ENCODE measurements at places on chromosomes 1 and 21.

DNA sequence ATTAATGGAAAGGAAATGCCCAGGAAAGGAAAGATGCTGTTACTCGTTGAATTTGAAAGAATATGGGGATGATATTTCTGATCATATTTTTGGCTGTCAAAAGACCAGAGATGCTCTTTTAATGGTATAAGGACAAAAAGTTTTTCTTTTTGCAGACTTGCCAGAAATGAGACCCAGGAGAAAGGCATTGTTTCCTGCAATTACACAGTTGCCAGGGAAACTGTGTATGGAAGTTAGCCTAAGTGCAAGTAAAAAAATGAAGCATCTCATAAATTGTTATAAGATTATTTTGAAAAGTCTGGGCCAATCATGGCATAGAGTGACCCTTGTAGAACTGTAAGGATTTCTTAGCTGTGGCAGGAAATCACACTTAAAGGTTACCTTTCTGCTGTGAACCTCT, 155.7 kb upstream of the BEND5 start:
- DNase-seq = no peak

DNA sequence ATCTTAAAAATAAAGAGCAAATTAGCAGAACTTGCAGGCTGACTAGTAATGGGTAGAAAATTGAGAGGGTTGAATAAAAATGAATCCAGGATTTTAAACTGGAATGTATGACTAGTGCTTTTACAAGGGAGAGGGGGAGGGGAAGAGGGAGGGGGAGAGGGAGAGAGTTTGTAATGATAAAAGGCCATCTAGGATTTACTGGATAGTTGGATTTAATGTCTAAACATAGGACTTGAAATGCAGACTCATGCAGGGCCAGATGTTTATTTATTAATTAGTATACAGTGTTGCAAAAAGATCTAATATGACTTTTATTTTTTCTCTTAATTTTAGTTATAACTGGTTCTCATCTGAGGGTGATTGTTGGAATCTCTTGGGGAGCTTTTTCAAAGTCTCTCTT, 4.3 kb downstream of the ZNF326 start:
- DNase-seq = no peak

GRCh38 chr1:73659136-73659535, 538.8 kb downstream of the LRRIQ3 start:
- DNase-seq = no peak

GRCh38 chr1:25074351-25075227, 144.5 kb upstream of the RUNX3 start:
- no peak for DNase-seq

DNA sequence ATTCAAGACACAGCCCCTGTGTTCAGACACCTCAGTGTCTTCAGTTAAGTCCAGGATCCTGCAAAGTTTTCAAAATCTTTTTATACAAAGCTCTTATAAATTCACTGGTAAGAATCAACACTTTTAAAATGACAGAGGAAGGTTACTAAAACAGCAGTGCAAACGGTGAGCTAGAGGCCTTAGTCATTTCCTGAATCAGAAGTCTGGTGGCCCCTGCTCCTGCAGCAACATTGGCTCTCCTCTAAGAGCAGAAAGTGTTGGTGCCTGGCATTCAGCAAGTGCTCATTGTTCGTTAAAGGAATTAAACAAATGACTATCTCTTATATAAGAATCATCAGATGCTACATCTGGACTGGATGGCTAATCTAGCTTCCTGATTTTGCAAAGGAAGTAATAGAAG, 282.9 kb downstream of the PTGER3 start:
- DNase-seq = no peak

DNA sequence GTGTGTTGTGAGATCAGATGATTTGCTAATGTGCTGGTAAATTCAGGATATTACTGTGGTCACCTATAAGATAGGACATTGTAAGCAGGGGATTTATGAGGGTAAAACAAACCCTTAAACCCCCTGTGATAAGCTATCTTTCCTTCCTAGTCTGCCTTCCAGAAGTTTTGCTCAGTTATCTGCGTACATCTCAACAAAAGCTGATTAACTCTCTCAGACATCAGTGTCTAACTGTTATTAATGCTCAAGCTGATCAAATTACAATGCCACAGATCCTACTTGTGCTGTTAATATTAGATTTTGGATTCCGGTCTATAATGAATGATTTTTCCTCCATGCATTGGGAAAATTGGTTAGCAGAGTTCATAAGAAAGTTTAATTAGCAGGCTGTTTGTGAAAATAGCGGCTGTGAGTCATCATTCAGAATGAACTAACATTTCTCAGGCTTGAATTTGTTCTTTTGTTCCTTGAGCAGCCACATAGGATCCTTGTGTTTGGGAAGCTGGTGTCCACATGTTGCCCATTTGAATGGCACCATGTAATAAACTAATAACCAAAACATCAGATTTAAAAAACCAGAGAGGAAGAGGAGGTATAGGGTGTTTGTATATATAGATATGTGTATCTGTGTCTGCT, 48.7 kb downstream of the ELAVL4 start:
- DNase-seq = no peak

DNA sequence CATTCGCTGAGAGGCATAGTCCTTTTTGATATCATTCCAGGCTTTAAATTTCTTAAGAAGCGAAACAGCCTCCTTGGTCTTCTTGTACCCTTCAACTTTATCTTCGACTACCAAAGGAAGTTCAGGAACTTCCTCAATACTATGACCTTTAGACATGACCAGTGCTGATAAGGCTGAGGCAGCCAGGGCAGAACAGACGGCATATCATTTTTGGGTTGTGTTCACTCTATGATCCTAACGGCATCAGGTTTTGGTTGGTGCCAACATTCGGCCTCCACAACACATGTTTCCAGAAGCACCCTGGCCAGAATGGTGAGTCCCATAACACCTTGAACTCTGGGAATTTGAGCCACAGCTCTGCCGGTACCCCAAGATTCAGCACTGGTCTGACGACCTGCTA, 31.4 kb upstream of the MYOC start:
- no peak for DNase-seq

GRCh38 chr1:170704256-170704655, 40.3 kb downstream of the PRRX1 start:
- no peak for DNase-seq

DNA sequence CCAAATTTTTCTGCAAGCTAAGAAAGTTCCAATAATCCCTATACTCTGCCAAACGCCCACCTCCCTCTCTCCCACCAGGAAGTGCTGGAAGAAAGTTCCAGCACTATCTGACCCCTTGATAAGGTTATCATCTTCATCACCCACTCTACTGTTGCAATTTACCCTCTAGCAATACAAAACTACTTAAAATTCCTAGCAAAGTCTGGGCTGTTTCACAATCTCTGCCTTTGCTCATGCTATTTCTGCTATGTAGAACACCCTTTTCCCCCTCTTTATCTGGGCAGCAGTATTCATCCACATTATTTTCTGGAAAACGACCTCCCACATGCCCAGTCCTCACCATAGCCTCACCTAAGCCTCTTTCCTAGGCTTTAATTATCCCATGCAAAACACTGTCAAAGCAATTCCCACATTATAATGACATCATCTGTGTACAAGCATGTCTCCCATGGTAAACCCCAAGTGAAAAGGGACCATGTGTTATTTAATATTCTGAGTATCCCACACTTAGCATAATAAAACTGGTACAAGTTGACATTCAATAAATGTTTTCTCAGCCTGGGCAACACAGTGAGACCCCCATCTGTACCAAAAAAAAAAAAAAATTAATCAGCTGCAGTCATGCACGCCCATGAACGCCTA, 12.0 kb downstream of the F11R start:
- DNase-seq = no peak

DNA sequence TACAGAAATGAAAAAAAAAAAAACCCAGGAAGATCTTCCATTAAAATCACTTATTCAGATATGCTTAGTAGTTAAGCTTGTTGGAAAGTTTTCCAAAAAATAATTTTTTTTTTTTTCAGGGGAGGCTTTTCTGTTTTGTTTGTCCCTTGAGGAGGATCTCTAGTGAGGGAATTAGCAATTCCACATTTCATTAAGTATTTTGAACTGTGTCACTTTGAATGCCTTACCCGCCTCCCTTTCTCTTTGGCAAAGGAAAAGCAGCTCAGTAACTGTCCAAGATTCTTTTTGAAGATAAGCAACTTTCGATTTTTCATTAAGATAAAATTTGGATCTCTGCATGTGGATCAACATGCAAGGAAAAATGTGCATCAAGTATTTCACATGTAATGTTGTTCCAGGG, 1.8 kb downstream of the NTNG1 start:
- DNase-seq = no peak

DNA sequence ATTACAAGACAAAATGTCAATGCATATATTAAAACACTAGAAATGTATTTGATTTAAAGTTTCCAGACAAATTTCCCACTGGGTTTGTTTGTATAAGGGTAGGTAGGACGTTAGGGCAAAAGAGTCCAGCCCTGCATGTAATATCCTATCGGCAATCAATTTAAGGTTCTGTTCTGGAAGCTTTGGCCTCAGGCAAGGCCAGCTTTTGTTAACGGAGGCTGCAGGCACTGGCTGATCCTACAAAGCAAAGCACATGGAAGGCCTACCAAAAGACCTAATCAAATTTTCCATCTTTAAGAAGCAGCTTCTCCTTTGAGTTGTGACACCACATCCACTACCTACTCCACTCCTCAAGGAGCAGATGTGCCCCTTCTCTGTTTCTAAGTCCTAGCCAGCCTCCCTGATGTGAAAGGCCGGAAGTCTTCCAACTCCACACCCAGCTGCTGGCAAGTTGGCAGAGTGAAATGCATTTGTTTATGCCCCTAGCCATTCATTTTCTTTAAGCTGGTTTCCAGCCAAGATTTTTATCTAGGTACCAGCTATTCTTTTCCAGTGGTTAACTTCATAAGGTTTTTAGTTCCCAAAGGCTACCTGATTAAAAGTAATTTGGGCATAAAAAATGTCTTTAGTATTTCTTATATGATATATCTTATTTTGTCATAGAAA, 452.6 kb downstream of the PTBP2 start:
- peak; percentile 80 for DNase-seq

DNA sequence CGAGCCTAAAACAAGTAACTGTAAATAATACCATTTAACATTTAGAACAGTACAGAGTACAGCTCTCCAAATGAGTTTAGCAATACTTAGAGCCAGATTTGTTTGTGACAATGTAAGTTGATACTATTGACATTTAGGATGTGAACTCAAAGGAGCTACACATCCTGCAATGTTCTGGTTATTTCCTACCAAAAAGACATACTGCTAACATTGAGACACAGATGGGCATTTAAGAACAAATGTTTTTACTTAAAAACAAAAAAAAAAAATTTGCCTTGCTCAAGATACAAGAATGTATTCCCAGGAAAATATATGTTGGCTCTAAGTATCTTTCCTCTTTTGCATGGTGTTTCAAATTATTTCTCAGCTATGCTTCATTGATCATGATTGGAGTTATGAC, 1464.8 kb upstream of the PRMT6 start:
- no peak for DNase-seq

DNA sequence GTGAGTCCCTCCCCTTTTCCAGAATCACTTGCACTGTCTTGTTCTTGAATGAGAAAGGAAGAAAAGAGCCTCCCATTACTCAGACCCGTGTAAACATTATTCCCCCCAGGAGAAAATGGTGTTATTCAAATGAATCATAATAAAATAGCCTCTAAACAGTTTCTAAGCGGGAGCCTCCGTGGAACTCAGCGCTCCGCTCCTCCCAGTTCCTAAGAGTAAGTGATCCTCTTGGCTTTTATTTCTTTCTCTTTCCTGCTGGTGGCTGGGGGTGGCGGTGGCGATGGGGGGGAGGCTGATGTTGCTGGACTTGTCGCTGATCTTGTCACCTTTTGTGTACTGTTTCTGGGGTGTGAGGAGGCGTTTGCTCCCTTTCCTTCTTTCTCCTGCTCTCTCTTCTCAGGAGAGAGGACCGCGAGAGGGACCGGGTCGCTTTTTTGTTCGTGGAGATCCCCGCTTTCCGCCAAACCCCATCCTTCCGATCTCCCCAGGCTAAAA, 781 bp downstream of the PROX1 start:
- DNase-seq = peak; percentile 26

GRCh38 chr21:32653326-32653901, 41.2 kb upstream of the CFAP298 start:
- DNase-seq = peak; percentile 4

DNA sequence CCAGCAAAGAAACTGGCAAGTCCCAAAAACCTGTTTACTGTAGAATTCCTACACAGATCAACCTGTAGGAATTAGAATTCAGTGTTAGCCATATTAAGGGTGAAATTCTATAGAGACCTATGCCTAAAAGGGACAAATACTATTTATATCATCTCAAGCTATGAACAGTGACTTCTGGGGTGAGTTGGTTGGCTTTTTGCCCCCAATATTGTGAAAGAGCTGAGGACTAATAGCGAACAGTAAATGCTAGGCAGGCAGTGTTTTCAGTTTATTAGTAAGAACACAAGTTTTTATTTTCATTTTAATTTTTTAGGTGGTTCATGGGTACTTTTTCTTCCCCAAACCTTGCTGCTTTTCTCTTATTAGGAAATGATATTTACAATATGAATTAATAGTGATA, 15.3 kb downstream of the SLC16A4 start:
- DNase-seq = no peak

GRCh38 chr1:87186346-87186745, 142.3 kb upstream of the LMO4 start:
- DNase-seq = no peak

GRCh38 chr1:24635195-24635843, 7.8 kb upstream of the SRRM1 start:
- DNase-seq = peak; percentile 71

- no peak for DNase-seq
Observed at GRCh38 chr21:26941421-26941820, 25.5 kb downstream of the ADAMTS5 start.

- DNase-seq = no peak
Observed at GRCh38 chr1:36984675-36985074, 49.6 kb downstream of the GRIK3 start.

DNA sequence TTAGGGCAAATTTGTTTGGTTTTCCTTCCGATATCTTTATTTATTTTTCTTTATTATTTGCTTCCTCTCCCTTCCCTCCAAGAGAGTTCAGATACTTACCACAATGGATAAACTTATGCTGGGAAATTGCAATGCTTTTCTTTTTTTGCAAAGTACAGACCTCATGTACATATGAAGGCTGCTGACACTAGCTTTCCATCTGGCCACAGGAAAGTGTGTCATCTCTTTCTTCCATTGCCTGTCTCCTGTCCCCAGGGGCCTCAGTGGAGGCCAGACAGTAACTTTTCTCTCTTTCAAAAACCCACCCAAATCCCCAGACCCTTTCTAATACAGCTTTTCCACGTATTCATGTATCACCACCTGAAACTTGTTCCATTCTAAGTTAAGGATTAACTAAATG, 73.9 kb downstream of the ST6GALNAC3 start:
- DNase-seq = no peak
